ENCODE measurements at places on chromosomes 7 and 10.

DNA sequence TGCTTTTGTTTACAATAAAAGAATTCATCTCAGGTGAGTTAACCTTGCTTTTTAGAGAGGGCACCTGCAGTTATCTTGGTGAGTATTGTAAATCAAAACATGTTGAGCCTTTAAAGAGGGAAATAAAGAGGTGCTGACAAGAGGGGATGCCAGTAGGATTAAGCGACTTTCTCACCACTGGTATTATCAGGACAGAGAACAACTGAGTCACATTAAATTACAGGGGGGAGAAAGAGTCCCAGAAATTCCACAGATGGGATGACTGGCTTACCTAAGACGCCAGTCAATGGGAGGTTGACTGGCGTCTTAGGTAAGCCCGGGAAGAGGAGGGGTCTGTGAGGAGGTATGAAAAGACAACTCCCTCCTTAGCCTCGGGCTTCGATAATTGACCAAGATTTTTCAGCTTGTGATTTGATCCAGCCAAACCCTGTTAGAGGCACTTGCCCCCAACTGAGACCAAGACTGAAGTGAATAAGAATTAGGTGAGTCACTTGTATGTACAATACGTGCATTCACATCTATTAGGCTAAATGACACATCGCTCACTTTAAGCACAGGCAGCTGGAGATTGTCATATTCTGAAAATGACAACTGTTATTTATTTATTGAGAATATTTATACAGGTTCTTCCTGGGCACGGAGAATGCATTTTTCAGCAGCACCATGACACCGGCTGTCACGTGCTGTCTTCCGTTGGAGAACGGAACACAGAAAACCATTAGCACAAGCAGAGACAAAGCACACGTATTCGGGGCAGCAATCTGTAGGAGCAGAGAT lies 117.6 kb downstream of the SEM1 start:
- DNase-seq: no peak

DNA sequence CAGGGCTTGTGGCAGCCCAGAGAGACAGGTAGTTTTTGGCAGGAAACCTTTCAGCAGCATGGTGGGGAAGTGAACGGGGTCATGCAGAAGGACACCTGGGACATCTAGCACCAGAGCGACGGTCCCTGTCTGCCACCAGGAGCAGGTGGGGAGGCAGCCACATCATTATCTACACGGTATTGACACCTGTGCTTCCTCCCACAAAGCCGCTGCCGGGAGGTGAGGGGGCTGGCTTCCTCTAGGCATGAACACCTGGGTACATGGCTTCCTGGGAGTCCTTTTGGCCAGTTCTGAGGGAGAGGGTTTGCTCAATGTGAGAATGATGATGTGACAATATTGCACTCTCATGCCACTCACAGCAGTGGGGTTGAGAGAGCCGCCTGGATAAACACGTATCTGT lies 275.2 kb downstream of the ACTR3B start:
- DNase-seq: no peak

- DNase-seq: no peak
Measured at GRCh38 chr7:140375892-140376730, 22.2 kb downstream of the SLC37A3 start.

DNA sequence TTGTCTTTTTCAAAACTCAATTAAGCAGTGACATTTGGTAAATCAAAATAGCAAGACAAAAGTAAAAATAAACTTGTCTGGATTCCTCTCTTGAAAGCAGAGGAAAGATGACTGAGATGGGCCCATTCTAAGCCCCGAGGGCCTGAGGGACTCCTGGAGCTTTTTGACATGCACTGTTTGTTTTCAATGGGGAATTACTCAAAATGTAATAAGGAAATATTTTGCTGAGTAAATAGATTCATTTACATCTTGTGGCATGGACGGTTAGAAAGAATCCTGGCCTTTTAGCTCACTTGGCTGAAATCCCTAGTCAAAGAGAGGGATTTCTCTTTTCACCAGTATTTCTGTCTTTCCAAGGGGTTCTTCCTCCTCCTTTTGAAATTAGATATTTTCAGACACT lies 108.0 kb downstream of the MKX start:
- DNase-seq: no peak

GRCh38 chr10:118769898-118770600 lies 15.3 kb upstream of the CACUL1 start:
- no peak for DNase-seq

- no peak for DNase-seq
Measured at GRCh38 chr10:69088801-69089501, 1.0 kb downstream of the SRGN start.

DNA sequence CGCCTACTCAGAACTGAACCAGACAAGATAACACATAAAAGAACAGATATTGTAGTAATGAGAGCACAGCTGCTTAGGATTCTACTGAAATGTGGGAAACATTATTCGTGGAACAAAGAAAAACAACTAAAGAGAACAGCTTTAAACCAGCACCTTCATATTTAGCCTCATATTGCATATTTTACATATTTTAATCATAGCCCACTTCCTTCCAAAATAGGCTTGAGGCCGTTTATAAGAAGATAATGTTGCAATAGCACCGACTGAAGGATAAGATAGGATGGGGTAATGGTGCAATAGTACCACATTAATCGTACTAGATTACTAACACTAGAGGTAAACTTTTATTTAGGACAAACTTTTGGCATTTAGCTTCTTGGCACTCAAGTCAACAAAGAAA lies 71.3 kb downstream of the KCND2 start:
- no peak for DNase-seq

GRCh38 chr10:25704622-25705021 lies 229.4 kb upstream of the MYO3A start:
- no peak for DNase-seq

DNA sequence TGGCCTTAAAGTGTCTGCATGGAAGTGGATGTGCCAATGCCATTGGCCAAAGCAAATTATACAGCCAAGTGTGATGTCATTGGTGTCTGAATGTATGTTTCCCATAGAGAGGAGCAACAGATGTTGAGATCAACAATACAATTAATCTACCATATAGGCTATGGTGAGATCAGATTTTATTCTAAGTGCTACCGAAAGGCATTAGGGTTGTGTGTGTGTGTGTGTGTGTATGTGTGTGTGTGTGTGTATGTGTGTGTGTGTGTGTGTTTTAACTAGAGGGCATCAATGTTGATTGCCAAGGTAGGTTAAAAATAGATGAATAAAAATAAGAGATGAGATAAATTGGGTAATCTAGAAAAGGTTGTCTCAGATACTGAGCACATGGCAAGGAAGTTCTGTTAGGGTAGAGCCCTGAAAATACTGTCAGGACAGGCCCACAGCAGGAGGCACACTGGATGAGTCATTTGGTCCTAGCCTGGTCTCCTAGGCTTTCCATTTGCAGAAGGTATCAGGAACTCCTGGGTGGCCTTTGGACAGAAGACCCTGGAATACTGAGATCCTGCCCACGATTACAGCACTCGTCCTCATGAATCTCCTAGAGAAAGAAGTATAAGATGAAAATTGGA lies 446.0 kb upstream of the PODXL start:
- no peak for DNase-seq

GRCh38 chr10:116826803-116827202 lies 22.5 kb upstream of the ENO4 start:
- DNase-seq: peak; percentile 17

DNA sequence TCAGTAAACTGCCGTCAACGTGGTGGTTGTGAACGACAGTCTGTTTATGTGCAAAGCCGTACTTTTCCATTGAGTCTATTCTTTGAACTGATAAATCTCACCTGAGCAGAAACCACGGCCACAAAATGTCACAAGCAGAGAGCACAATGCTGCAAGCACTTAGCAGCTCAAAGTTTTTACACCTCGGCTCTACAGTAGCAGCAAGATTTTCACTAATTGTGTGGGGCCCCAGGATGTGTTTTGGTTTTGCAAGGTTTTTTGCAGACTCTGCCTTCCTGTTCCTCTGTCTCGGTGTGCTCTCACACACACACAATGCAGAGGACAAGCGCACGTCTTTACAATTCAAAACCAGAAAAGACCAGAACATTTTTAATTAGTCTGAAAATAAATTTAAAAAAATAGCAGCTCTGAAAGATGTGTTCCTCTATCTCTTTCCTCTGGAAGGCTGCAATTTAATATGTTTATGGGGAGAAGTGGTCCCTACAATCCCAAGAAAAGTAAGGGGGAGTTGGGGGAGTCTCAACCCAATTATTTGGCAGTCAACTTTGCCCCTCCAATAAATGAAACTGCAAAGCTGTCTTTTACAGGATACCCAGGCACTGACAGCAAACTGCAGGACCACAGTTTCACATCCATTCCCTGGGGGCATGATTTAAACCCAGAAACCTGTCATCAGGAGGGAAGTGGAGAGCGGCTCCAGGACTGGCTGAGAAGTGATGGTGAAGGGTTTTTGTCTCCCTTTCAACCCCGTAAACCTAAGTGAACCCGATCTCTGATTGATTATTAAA lies 73.8 kb upstream of the SFMBT2 start:
- DNase-seq: no peak

DNA sequence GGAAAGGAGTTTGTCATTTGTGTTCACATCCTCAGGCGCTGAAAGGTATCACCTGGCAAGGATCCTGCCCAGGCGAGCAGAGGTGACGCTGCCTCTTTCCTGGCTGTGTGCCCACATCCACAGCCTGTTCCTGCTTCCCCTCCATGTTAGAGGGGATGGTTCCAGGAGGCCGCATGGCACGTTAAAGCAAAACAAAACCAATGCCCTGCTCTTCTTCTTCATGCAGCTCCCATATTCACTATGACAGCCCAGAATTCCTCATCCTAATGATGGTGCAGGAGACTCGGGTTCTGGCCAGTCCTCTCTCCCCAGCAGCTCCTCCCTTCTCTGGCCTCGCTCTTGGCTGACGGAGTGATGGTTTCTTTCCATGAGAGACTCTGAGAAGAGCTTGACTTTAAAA lies 678.5 kb upstream of the ANKRD30A start:
- DNase-seq: no peak

- no peak for DNase-seq
Measured at GRCh38 chr10:117134056-117134305, 4.1 kb downstream of the VAX1 start.

GRCh38 chr7:157861031-157861491 lies 524.3 kb downstream of the DNAJB6 start:
- no peak for DNase-seq

- no peak for DNase-seq
Measured at GRCh38 chr7:140571538-140572122, 69.0 kb downstream of the DENND2A start.

- no peak for DNase-seq
Measured at GRCh38 chr7:38291117-38291647, 17.7 kb upstream of the TARP start.

DNA sequence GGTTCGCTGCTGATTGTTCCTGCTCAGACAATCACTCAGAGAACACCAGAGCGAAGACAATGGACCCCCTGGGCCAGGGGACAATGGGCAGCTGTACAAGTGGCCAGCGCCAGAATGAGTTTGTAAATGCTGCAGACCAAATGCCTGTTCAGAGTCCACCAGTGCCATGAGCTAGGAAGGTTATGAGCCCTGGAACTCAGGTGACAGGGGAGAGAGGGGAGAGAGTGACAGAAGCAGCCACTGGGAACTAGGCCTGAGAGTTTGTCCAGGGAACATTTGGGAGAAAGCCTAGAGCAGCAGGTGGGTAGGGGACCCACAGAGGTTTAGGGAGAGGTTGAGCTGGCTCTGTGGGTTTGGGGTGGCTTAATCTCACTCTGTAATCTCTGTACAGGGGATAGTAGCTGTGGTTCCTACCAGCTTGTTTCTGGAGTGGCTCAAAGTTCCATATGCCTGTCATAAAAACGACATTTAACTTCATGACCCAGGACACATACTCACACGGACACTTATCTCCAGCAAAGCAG lies 60.4 kb downstream of the C10orf105 start:
- DNase-seq: no peak

DNA sequence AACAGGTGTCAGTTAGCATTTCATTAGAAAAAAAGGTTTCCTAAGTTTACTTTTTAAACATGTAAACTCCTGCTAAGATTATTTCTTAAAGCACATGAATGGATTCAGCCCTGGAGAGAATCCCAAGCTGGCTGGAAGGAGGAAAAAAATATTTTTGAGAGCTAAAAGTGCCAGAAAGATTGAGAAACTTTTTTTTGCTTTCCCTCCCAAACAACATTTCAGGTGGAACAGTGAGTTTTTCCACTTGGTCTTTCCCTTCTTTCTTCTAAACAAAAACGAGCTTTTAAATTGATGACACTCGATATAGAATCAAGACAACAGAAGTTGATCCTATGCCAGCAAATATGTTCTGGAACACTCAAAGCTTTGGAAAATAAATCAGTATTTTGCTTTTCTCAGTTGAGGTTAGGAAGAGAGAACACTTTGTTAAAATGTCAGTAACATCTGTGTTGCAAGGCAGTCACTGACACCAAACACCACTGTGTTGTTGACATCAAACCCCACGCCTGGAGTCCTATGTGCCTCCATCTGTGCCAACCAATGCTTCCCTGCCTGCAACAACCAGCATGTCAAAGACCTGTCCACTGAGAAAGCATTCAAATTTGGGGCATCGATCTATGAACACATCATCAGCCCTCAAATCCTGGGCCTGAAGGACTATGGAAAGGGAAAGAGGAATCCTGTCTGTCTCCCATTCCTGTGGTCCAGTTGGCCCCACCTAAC lies 22.9 kb upstream of the INSIG1 start:
- no peak for DNase-seq

DNA sequence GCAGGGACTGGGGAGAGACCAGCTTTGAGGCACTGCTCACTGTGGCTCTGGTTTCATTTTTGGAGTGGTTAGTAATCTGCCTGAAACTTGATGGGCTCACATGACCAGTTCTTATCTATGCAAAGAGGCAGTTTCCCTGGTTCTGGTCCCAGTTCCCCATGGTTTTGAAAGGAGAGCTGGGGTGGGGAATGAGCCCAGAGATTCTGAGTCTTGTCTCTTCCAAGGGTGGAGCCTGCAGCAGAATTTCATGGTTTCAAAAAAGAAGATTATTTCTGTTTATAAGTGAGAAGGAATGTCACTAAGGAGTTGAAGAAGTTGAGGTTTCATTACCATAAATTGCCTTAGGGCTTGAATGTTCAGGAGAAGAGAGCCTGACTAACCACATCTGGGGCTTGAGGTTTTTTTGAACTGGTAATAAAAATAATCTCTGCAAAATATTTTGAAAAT lies 190.2 kb upstream of the HABP2 start:
- no peak for DNase-seq

GRCh38 chr10:119768455-119769094 lies 42.7 kb downstream of the INPP5F start:
- DNase-seq: no peak

DNA sequence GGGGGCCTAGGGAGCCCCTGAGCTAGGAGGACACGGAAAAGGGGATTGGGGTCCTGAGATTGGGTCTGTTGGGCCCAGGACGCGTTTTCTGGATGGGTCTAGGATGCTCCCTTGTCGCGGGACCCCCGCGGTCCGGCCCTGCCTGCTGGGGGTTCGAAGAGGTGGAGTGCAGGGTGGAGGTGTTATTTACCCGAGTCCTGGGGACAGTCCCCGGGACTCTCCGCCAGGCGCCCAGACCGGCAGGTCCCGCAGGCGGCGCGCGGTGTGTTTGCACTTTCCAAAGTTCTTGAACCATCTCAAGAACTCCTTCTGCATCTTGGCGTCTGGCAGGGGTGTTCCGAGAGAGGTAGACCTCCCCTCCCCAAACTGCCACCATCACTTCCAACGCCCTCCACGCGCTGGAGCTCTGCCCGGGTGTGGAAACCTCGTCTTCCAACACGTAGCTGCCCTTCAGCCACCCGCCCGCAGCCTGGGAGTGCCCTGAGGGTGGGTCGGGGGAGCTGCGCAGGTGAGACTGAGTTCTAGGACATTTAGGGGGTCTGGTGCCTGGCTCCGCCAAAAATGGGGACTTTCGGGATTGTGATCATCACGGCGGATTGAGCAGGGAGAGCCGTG lies 569 bp downstream of the CAV1 start:
- DNase-seq: no peak
